ENCODE measurements at places on chromosomes 12 and 14.

DNA sequence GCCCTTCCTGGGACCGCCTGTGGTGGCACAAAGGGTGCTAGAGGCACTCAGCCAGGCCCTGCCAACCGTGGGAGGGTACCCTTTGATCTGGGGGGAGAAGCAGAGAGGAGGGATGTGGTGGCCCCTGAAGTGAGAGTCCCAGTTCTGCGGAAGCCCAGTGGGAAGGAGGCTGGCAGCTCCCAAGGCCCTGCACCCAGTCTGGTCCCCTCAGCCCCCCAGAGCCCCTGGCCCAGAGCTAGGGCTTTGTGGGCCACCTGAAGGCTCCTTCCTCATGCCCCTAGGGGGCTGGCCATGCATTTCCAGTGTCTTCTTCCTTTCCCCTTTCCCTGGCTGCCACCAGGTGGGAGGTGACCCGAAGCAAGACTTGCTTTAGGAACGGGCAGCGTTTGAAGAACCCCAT, 44.3 kb downstream of the PLEKHG3 start:
- no peak for DNase-seq

GRCh38 chr14:76644855-76645518, 116.3 kb upstream of the VASH1 start:
- no peak for DNase-seq

- no peak for DNase-seq
Measured at GRCh38 chr14:93923626-93924025, 3.5 kb upstream of the FAM181A start.

- no peak for DNase-seq
Measured at GRCh38 chr12:115528466-115528865, 749.0 kb downstream of the MED13L start.

DNA sequence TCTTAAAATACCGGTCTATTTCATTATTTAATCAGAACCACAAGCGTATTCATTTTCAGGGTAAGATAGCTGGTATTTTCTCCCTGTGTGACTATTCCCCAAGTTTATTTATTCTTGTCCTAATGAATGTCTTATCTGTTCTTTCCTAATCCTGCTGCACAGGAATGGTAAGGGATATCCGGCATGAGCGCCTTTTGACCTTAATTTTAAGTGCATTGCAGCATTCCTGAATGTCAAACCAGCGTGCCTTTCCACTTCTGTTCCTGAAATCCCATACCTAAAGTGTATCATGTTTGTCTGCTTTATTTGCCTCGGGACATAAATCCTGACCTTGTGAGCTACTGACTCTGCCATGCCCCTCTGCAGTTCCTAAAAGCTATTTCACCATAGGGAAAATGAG, 1713.2 kb upstream of the FLRT2 start:
- no peak for DNase-seq

DNA sequence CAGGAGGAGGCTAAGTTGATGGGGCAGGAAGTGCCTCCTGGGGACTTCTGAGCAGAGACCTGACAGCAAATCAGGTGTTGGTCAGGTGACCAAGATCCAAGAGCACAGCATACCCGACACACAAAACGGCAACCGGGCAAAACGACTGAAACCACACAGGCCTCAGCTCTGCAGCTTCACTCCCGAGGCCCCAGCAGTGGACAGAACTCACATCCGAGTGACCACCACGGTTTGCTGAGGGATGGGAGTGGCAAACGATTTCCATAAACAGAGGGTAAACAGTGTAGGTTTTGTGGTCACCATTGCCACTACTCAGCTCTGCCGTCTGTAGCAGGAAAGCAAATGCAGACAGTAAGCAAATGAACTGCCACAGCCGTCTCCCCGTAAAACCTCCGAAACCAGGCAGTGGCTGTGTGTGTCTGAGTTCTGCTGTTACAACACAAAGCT, 14.4 kb downstream of the CHFR start:
- DNase-seq: no peak

DNA sequence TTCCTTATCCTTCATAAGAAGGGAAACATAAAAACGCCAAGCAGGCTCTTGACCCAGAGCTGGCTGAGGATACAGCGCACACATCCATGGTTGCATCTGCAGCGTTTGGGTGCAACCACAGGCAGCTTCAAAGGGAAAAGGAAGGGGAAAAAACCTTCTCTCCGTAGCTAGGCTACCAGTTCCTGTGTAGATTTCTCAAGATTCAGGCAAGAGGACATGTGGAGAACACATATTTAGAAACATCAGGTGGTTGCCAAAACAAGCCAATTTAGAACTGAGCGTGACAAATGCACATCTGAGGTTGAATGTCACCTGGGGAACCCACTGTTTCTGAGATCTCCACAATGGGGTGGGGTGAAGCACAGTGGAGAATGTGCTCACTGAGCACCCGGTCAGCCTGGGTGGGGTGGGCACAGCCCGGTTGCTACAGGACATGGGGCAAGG, 78.3 kb upstream of the BDKRB2 start:
- no peak for DNase-seq

DNA sequence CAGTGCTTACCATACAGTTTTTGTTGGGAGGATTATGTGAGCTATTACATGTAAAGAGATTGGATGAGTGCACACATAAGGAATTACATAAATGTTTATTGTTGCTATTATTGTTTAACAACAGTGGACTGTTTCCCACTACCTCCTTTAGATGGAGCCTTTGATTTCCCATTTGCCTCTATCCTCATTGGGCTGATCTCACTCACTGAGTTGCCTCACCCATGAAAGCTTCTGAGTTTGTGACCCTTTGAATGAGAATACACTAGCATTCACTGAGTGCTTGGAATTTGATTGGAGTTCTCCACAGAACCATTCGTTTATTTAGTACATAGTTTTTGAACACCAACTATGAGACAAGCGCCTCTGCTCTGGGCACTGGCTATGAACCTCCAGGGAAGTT, 121.0 kb downstream of the HELB start:
- DNase-seq: no peak

DNA sequence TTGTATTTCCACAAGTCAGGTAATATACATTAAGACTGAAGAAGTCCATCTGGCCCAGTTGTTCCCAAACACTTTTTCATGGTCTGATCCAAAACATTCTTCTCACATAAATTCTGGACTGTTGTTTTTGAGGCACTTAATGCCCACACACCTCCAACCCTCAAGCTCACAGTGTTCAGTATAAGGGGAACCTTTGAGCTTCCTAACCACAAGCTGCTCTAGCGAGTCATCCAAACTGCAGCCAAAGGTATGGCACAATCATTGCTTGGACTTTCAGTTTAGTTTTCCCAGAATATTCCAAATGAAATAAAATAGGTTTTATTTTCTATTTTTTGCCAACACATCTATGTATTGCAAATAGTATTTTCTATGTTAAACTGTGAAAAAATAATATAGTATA, 103.0 kb downstream of the PUS7L start:
- DNase-seq: no peak

- no peak for DNase-seq
Measured at GRCh38 chr12:31822761-31823160, 93.9 kb upstream of the AMN1 start.

- DNase-seq: no peak
Measured at GRCh38 chr12:108980831-108981618, 39.8 kb downstream of the SVOP start.

GRCh38 chr12:3496957-3497356, 6.0 kb downstream of the PRMT8 start:
- DNase-seq: no peak

DNA sequence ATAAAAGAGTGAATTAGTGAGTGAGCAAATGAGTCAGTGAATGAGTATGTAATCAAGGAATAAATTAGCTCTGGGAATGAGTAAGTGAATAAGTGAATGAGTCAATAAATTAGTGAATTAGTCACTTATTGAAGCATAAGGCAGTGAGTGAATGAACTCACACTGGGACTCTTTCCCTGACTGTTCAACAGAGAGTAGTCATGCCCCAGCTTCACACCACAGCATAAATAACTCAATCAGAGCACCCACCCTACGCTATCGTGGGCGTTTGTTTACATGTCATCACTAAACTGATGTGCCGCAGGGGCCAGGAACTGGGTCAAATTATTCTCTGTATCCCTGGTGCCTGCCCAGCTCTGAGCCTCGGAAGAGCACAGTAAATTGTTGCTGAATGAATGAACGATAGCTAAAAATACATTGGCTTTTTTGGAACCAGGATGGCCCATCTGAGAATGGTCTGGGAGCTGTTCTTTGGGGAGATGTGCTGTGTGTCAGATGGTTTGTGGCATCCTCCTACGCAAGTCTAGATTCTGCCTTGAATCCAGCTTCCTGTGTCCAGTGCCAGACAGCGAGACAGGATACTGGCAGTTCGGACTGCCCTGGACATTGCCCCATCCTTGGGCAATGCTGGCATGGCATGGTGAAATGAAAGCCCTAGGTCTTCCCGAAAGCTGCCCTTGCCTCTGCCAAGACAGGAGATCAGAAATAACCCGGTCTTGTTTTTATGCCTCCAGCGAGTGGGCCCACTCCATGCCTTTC, 98.0 kb upstream of the RTL1 start:
- DNase-seq: no peak

DNA sequence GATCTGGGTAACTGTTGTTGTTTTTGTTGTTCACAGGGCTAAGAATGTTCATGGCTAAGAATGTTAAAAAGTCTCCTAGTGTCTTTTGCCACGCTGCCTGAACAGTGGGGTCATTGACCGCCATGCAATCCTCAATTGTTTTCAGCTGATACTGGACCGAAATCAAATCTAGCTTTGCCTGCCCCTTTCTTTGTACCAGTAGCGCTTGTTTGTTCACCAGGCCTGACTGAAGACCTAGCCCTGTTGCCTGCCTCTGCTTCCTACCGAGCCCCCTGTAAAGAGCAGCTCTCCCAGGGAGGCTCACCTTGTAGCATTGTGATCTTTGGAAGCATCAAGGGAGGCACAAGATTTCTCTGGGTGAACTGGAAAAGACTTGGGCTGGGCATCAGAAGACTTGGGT, 6.7 kb downstream of the PSEN1 start:
- no peak for DNase-seq

Data from stimulated activated CD8-positive, alpha-beta memory T cell treated with anti-CD3 and anti-CD28 coated beads, Interleukin-4, amount 100 ng/mL, for 1 hour (primary cell).